ENCODE measurements at places on chromosomes 6 and 20. TPM values are rescaled to one million over a fixed set of nuclear protein-coding genes. Genes with fewer than 3 reads are reported as not detected.

Gene PRL
- total RNA-seq, result not detected

DNA sequence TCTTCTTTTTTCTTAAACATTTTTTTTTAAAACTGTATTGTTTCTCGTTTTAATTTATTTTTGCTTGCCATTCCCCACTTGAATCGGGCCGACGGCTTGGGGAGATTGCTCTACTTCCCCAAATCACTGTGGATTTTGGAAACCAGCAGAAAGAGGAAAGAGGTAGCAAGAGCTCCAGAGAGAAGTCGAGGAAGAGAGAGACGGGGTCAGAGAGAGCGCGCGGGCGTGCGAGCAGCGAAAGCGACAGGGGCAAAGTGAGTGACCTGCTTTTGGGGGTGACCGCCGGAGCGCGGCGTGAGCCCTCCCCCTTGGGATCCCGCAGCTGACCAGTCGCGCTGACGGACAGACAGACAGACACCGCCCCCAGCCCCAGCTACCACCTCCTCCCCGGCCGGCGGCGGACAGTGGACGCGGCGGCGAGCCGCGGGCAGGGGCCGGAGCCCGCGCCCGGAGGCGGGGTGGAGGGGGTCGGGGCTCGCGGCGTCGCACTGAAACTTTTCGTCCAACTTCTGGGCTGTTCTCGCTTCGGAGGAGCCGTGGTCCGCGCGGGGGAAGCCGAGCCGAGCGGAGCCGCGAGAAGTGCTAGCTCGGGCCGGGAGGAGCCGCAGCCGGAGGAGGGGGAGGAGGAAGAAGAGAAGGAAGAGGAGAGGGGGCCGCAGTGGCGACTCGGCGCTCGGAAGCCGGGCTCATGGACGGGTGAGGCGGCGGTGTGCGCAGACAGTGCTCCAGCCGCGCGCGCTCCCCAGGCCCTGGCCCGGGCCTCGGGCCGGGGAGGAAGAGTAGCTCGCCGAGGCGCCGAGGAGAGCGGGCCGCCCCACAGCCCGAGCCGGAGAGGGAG is 580 bp downstream of the VEGFA start:
- no peak for DNase-seq

DNA sequence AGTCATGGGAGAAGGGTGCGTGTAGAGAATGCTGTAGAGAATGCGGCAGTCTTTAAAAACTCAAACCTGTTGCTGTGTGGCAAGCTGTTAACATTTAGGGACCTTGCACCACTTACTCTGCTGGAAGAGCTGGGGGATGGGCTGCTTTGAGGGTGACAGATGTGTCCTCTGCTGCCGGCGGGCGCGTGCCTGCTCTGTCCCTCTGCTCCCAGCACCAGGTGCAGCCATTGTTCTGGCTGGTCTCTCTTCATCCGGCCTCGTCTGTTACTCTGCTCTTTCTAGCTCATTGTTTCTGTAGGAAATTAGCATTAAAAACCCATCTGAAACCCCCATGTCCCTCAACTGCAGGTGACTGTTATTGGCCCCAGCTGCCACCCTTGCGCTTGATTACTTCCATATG is 78.5 kb downstream of the CBFA2T2 start:
- no peak for DNase-seq

DNA sequence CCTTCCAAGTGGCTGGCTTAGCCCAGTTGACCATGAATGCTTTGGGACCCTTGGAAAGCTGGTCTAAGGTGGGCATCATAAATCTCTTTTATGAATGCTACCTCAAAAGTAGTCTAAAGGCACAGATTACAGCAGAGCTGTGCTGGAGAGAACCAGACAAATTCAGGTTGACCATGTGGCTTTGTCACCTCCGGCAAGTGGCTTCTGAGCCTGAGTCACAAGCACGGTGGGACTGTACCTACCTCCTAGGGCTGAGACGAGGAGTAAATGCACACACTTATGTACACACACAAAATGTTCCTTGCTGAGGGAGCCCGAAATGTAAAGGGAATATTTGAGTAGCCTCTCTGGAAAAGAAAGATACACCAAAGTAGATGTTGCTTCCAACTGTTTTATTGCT is 155.9 kb downstream of the NFATC2 start:
- DNase-seq, result no peak

DNA sequence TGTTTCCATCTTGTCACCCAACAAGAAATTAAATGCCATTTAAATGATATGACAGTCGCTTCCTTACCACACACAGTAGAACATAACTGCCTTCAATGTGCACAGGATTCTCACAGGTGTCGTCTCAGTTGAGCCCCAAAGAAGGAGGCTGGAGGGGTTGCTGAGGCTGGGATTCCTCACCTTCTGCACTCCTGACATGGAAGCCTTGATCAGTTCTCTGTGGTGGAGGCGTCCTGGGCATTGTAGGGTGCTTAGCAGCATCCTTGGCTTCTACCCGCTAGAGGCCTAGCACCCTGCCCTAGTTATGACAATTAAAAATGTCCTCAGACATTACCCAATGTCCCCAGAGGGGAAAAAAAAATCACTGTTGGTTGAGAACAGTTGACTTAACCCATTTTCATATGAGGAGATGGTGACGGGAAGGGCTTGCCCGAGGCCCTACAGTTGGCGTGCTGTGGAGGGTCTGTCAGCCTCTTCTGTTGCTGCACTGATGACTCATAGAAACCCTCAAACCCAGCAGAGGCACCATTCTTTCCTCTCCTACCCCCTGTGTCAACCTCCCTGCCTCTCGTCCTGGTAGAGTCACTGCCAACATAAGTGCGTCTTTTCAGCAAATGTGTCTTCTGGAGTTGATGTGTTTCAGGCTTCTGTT is 19.3 kb upstream of the ZNF831 start:
- no peak for DNase-seq

Gene C6orf47
- total RNA-seq, result 34.4 TPM

DNA sequence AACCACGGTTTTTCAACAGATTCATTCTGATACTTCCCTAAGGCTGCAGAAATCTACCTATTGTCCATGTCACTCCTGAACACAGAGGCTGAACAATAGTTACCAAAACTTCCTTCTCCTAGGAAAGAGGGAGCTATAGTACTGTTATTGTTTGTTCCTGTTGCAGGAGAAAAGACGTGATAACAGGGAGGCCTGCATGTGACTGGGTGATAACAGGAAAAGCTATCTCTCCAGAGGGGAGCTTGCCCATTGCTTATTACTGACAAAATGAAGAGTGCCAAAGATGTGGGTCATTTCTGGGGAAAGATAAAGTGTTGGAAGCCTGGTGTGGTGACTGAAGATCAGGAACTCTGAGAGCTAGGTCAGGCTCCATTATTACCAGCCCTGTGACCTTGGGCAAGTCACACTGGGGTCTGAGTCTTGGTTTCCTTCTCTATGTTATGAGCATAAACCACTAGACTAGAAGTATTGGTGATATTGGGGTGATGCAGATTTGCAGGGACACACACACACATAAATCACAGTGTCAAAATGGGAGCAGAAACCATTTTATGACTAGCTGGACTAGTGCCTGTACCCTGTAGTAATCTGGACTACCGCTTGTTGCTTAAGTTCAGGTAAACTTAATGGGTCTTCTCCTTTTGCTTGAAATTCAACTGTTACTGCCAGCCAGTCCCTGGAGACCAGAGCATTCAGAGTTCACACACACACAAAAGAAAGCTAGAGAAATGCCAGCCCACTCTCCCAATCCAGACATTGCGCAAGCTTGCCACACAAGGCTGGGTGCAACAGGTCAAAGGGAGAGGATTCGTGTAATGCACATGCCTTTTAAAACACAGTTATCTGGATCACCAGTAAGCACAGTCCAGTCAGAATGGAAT is 136.0 kb upstream of the CNR1 start:
- no peak for DNase-seq

Gene ZSCAN16
- 4.2 TPM for total RNA-seq

- DNase-seq, result no peak
Observed at GRCh38 chr6:81480139-81480538, 272.3 kb downstream of the TENT5A start.

- no peak for DNase-seq
Observed at GRCh38 chr6:16817594-16817993, 56.3 kb upstream of the ATXN1 start.

DNA sequence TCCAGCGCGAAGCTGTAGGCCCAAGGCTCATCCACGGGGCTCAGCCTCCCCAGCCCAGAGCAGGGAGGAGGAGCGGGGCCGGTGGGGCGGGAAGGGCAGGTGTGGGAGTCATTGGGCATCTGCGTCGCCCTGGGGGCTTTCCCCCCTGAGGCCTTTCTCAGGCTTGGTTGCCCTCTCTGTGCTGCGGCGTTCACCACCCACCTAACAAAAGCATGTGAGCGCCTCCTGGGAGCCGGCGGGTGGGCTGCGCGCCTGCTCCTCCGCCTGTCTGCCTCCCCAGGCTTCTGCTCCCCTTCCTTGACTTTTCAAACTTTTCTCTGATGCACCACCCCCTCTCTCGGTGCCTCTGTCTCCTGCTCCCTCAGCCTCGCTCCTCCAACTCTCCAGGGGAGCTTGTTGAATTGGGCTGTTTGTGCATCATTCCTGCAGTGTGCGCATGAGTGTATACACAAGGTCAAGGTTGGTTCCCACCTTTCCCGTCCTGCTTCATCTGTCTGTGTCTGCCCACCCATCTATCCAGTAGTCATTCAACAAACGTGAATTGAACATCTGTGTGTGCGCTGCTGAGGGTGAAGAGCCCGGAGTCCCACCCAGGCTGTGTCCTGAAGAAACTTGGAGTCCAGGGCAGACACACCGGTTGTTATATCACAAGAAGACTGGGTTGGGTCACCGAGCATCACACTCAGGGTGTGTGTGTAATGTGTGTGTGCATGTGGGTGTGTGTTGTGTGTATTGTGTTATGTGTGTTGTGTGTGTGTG is 82.4 kb upstream of the NNAT start:
- no peak for DNase-seq

- DNase-seq, result no peak
Observed at GRCh38 chr6:91075244-91075976, 488.5 kb upstream of the MAP3K7 start.

DNA sequence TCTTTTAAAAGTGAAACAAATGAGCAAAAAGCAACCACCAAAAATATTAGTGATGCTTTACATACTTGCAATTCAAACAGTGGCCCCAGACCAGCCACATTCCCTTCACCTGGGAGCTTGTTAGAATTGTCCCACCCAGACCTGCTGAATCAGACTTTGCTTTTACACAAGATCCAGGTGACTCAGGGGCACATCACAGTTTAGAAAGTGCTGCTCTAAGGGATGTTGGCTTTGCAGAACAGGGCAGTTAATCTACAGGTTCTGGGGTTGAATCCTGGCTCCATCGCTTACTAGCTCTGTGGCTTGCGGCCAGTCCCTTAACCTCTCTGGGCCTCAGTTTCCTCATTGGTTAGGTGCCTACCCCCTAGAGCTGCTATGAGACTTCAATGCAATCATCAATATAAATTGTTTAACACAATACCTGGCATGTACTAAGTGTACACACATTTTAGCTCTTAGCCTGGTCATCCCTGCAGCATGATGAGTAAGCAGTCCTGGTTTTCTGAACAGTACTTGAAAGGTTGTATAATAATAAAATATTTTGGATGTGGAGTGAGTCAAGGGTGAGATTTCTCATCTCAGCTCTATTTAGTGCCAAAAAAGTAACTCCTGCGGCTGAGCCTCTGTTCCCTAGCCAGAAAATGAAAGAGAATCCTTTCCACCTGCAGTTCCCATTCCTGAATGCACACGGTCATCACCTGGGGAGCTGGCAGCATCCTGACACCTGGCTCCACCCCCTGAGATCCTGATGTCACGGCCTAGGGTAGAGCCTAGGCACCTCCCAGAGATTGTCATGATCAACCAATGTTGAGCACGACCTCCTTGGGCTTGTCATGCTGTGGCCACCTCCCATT is 162.7 kb downstream of the ANKRD60 start:
- DNase-seq, result no peak

Gene FNDC1
- total RNA-seq, result 0.38 TPM

DNA sequence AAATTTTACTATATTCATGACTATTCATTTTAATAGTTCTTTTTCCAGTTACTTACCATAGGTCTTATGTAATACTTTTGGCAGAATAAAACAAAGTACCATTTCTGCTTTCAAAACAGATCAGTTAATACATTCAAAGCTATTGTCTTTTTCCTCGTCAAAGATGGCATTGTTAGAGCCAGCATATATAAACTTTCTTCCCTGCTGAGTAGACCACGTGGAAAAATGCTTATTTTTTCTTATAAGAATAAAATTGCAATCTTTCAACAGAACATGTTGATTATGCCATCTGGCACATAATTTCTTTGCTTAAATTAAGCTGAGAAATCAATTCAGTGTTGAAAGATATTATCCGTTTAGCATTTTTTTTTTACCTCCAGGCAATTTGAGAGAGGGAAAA is 34.9 kb upstream of the EXOC2 start:
- no peak for DNase-seq

DNA sequence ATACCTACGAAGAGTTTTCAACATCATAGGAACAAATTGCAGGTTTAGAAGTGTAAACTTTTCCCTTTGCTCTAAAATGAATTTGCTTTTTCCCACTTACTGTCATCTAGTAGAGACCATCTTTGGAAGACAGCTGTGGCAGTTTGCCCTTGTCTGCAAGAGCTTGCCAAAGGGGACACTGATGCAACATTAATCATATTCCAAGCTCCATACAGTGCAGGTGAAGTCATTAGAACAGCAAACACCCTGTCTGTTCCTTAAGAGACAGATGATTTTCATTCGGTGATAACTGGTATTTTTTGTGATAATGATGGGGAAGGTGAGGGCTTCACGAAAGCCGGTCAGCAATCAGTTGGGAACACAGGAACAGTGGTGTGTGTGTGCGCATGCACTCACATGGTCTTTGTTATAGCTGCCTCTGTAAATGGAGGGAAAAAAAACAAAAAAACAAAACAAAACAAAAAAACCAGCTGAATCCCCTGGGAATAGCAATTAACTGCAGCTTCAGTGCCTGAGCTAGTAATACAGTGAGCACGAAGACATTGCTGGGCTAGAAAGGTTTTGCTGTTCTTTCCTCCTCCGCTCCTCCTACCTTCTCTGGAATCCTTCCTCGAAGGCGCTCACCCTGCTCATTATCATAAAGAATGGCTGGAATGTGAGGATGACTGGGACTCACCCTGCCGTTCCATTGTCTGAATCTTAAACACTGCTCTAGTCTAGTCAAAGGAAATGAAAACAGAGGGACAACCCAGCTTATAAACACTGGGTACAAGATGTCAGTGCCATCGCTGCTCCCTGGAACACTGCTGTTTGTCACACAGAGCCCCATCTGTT is 35.2 kb upstream of the KIF13A start:
- DNase-seq, result no peak

DNA sequence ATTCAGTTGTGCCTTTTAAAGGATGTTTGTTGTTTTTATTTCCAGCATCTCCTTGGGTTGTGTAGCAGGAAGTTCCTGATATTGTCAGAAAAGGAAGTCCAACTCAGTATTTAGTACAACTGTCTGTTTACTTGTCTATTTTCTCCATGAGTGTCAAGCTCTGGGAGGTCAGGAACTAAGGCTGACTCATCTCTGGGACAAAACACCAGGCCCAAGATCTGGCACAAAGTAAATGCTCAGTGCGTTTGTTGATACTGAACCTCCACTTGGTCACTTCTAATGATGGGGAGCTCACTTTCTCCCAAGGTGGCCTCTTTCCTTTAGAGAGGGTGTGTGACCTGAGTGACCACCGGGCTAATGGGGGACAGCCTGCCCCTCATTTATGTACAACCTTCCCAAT is 12.6 kb upstream of the PIGU start:
- DNase-seq, result no peak

- DNase-seq, result no peak
Observed at GRCh38 chr20:56621730-56622129, 7.4 kb upstream of the TFAP2C start.

Gene CMTR1
- total RNA-seq, result 15.2 TPM
